ENCODE measurements at places on chromosomes 12 and 14. TPM values are rescaled to one million over a fixed set of nuclear protein-coding genes. Genes with fewer than 3 reads are reported as not detected.
A peak's percentile ranks its signal among the peaks of the same experiment; 100 is the strongest.

- no peaks in the 10 kb centered on the region for H3K27me3 ChIP-seq
- H3K4me1 ChIP-seq = peaks cover 4% of the 10 kb centered on the region
- no peak overlapping the region for H3K27ac ChIP-seq
Observed at GRCh38 chr12:38516418-38516817, 199.8 kb downstream of the ALG10B start.

DNA sequence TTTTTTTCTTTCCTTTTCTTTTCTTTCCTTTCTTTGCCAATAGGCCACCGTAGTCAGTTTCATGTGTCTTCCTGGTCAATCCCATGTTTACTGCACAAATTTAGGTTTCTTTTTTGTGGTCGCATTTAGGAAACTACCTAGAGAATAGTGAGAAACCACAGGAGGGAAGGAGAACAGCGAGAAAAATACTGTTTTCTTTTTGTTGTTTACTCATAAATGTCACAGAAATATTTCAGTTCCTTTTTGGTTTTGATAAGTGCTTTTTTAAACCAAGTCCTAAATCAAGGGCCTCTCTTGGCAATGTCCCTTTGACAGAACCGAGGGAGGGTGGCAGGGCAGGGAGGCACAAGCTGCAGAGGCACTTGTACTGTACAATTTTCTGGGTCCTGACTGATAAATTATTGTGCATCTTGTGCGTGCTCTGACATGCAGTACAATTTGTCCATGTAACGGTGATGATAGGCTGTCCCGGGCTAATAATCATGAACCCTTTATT, 326.1 kb downstream of the CACNA1C start:
- DNase-seq = peak; percentile 61
- H3K4me3 ChIP-seq = no peak overlapping the region
- no peaks in the 10 kb centered on the region for H3K4me1 ChIP-seq
- no peaks in the 10 kb centered on the region for H3K36me3 ChIP-seq

- H3K27me3 ChIP-seq = no peaks in the 10 kb centered on the region
- H3K4me1 ChIP-seq = peaks cover 5% of the 10 kb centered on the region
- H3K4me3 ChIP-seq = no peak overlapping the region
- no peak for DNase-seq
Observed at GRCh38 chr12:107442326-107442987, 243.1 kb upstream of the PWP1 start.

- no peak overlapping the region for H3K4me3 ChIP-seq
- H3K27ac ChIP-seq = no peak overlapping the region
- DNase-seq = peak; percentile 85
- H3K36me3 ChIP-seq = no peaks in the 10 kb centered on the region
- peaks cover 18% of the 10 kb centered on the region for H3K4me1 ChIP-seq
- H3K27me3 ChIP-seq = no peaks in the 10 kb centered on the region
Observed at GRCh38 chr14:23561873-23562821, 5.4 kb downstream of the AP1G2 start.

Gene PLCZ1
- total RNA-seq = not detected

Gene GPR65
- total RNA-seq = 1.8 TPM

DNA sequence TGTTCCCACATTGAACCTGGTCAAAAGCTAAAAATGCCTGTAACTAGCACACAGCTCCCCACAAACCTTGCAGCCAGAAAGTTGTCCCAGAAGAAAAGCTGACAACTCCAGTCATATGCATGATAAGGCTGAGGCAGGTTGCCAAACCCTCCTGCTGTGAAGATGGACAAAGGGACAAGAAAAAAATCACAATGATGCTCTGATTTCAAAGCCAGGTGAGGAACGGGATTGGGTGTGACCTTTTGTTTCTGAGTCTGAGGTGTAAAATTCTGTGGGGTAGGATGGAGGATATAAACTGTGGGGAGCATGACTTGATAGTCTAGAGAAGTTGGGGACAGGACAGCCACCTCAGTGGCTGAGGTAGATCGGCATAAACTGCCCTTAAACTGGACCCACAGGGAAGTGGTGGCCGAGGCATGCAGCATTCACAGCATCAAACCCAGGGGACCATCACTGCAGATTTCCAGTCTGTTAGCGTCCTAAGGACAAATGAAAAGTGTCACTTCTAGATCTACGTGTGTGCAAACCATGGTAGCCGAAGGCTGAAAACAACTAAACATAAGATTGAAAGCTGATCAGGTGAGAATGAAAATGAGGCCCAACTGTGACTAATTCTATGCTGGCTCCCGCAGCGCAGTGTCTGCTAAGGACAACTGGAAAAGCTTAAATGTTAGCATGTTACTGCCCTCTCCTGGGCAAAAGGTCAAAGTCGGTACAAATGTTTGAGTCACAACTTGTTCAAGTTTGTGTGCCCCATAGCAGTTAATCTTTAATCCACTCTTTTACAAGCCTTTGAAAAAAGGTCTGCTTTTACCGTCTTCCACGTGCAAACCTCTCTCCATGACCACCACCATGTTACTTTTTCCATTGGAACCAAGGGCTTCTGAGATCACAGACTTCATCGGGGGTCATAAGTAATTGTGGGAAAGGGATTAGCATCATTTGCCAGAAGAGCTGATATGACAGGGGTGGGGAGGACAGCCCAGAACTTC, 39.8 kb downstream of the GRIN2B start:
- no peaks in the 10 kb centered on the region for H3K36me3 ChIP-seq
- H3K4me1 ChIP-seq = no peaks in the 10 kb centered on the region
- no peak for DNase-seq
- H3K27ac ChIP-seq = no peak overlapping the region
- H3K4me3 ChIP-seq = no peak overlapping the region

DNA sequence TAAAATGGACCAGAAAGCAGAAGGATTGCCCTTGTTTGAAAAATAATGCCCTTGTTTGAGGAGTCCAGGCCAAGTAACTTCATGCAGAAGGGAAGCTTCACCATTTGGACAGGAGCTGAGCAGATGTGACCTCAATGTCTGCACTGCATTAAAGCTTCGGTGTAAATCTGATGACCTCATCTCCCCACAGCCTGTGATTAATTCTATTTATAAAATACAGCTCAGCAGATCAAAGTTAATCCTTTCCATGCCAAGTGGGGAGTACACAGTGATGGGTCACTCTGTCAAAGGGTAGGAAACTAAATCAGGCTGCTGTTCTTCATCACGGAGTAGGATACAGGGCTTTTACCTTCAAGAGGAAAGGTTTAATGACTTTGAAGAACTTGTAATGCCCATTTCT, 533.7 kb downstream of the RPS29 start:
- no peaks in the 10 kb centered on the region for H3K27me3 ChIP-seq
- H3K4me3 ChIP-seq = no peak overlapping the region
- no peak for DNase-seq

- H3K27ac ChIP-seq = peak overlapping the region; percentile 31
- H3K36me3 ChIP-seq = no peaks in the 10 kb centered on the region
- DNase-seq = no peak
- H3K27me3 ChIP-seq = no peaks in the 10 kb centered on the region
- H3K4me3 ChIP-seq = no peak overlapping the region
Observed at GRCh38 chr12:50571786-50572185, 67.0 kb downstream of the DIP2B start.

GRCh38 chr12:81284137-81284536, 206.3 kb downstream of the ACSS3 start:
- H3K4me1 ChIP-seq = no peaks in the 10 kb centered on the region
- no peaks in the 10 kb centered on the region for H3K36me3 ChIP-seq
- no peak overlapping the region for H3K4me3 ChIP-seq
- DNase-seq = no peak
- H3K27ac ChIP-seq = no peak overlapping the region
- no peaks in the 10 kb centered on the region for H3K27me3 ChIP-seq

Gene RAPGEF3
- total RNA-seq = 13.8 TPM

Gene CCND2
- total RNA-seq = 171 TPM

GRCh38 chr14:80844872-80845271, 96.7 kb downstream of the CEP128 start:
- H3K4me3 ChIP-seq = no peak overlapping the region
- H3K27ac ChIP-seq = no peak overlapping the region
- no peaks in the 10 kb centered on the region for H3K36me3 ChIP-seq

All from sigmoid colon (tissue), 7 donors.